ENCODE measurements at places on chromosomes 7 and 10. TPM values are rescaled to one million over a fixed set of nuclear protein-coding genes. Genes with fewer than 3 reads are reported as not detected.

DNA sequence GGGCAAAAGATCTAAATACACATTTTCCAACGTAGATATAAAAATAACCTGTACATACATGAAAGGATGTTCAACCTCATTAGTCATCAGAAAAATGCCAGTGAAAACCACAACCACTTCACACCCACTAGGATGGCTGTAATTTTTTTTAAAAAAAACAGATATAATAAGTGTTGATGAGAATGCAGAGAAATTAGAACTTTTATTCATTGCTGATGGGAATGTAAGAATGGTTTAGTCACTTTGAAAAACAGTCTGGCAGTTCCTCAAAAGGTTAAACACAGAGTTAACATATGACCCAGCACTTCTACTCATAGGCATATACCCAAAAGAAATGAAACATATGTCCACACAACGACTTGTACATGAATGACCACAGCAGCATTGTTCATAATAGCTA lies 32.3 kb upstream of the PRKCQ start:
- no peak for DNase-seq

Gene NPTX2
- 81.2 TPM for total RNA-seq

- DNase-seq: no peak
These were observed 39.9 kb upstream of the WNT16 start for GRCh38 chr7:121288894-121289293.

Gene AKR1C4
- total RNA-seq: not detected

Gene RET
- total RNA-seq: 34.7 TPM

DNA sequence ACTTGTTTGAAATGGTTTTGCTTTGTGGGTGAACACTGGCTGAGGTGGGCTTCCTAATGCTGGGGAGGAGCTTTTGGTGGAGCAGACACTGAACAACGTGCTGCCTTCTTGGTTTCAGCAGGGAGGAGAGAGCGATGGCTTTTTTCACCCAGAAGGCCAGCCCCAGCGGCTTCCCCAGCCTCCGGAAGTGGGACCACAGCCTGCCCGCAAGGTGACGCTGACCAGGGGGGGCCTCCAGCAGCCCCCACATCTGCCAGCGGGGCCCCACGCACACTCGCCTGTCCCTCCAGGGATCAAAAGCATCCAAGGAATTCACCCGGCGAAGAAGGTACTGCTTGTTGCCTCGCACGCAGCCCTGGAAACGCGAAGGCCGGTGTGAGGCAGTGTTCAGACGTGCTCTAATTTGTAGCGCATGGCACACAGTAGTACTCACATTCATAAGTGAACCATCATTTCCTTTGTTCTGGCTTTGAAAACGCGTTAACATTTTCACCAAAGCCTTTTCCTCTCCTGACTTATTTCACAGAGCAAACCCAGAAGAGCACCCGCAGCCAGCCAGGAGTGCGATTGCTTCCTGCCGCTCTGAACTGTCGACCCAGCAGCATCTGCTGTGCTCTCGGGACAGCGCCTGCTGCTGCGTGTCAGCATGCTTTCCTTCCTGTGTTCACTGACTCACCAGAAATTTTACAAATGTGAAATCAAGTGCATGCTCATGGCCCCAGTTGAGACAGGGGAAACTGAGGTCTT lies 48.4 kb downstream of the SHH start:
- DNase-seq: peak; percentile 62

GRCh38 chr10:85635650-85636049 lies 730.9 kb downstream of the GRID1 start:
- no peak for DNase-seq

- no peak for DNase-seq
These were observed 109.9 kb downstream of the CUBN start for GRCh38 chr10:17019696-17020095.

GRCh38 chr10:120530699-120531098 lies 73.7 kb downstream of the PLPP4 start:
- no peak for DNase-seq

Gene ADCY1
- 51.9 TPM for total RNA-seq

DNA sequence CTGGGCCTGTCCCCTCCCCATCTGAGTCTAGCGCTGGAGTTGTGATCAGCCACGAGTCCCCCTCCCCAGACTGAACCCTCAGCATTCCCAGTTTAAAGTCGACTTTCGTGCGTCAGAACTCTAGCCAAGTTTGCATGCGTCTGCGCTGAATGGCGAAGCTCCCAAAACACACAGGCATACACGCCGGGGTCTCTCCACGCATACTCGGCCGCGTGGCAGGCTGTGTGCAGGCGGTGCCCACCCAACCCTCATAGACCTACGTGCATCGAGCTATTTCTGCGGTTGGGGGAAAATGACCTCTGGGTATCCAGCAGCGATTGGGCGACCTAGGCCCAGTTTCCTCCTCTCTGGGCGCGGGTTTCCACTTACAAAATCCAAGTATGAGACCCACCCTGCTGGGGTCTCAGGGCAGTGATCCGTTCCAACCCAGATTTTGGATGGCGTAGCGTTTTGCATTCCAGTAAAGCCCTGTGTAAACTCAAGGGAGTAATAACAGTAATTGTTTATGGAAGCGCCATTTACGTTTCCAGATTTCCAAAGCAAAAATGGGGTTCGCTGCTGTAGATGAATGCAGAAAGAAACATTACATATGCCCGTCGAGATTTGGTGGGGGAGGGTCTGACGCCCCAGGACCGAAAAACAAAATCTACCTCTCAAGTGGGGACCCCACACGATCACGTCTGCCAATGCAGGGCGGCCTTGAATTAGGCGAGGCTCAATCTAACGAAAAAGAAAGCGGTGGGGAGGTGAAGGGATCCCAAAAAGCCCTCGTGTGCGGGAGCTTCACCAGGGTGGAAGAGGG lies 2.0 kb upstream of the HMX3 start:
- no peak for DNase-seq

- DNase-seq: peak; percentile 69
These were observed at the start of gene ADRA2A for GRCh38 chr10:111076682-111077478. ADRA2A (plus strand) TSS chr10:111077029; CDS start chr10:111077997, 968 bp downstream.

DNA sequence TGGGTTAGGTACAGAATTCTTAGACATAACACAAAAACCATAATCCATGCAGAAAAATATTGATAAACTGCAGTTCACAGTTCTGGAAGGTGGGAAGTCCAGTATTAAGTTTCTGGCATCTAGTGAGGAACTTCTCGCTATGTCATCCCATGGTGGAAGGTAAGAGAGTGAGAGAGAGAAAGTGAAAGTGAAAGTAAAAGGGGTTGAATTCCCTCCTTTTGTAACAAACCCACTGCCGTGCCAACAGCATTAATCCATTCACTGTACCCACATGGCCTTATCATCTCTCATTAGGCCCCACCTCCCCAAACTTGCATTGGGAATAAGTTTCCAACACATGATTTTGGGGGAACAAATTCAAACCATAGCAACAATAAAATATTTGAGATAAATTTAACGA lies 17.1 kb downstream of the ZNF485 start:
- no peak for DNase-seq

- DNase-seq: no peak
These were observed 114.8 kb downstream of the TSPAN12 start for GRCh38 chr7:120743128-120743527.

GRCh38 chr7:23863209-23863787 lies 153.3 kb downstream of the STK31 start:
- DNase-seq: no peak

Gene SEMA3E
- 0.96 TPM for total RNA-seq

DNA sequence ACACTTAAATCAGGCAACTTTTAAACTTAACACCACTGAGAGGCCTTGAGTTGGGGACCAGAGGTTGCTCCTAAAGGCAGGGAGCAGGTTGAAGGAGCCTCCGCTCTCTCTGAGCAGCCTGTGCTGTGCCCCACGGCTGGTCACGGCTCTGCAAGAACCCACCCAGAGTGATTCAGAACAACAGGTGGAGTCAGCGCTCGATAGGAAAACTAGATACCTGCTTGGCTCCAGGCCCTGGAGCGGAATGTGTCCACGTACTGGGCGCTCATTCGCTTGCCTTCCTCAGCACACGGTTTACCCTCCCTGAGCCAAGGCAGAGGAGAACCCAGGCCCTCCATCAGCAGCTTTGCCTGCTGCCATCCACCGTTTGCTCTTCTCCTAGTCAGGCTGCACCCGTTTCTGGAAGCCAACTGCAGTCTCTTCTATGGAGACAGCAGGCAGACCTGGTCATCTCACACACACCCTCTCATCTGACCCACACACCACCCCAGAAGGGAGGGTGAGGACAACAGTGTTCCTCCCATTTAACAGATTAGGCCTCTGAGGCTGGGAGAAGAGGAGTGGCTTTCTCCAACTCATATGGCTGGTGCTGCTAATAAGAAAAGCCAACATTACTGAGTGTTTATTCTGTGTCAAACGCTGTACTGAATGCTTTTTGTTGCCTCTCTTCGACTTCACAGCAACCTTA lies 37.6 kb upstream of the PDCD4 start:
- DNase-seq: no peak

GRCh38 chr10:88881922-88882645 lies 2.0 kb downstream of the STAMBPL1 start:
- DNase-seq: no peak

GRCh38 chr7:151447901-151448260 lies 7.9 kb upstream of the CRYGN start:
- DNase-seq: no peak

DNA sequence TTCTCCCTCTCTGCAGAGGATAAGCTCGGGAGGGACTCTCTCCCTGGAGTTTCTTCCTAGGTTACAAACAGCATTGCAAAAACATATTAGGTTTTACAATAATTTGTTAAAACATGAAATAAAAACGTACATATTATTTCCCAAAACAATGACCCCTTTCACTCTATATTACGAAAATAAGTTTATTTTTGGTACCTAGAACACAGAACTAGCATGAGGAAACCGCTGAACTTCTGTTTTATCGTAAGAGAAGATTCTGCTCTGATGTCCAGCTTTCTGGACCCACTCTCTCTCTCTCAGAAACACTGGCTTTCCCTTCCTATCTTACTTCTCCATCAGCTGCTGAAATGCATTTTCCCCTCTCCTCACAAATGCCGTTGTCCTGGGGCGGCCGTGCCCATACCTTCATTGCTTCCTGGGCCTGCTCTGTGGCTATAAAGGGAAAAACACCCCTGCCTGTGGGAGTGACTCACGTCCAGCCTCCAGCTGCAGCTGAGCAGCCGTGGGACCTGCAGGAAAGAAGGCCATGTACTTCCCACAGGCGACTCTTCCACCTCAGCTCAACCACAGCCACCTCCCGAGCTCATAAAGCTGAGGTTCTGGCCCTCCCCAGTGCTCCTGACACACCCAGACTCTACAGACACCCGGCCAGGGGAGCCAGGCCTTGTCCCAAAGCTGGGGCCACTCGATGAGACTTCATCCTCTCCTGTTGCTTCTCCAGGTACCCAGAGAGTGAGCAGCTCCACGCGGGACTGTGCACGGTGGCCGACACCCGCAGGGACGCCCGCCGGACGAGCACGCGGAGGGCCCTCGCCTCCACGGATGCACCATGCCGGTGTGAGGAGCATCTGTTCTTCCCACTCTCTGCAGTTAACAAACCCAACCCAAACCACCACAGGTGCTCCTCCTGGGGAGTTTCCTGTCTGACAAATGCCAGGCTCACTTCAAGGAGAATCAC lies 3.1 kb downstream of the GPER1 start:
- DNase-seq: no peak

GRCh38 chr7:33841705-33842129 lies 63.6 kb upstream of the BMPER start:
- no peak for DNase-seq

GRCh38 chr7:47546171-47546570 lies 35.7 kb downstream of the TNS3 start:
- DNase-seq: no peak
